ENCODE measurements at places on chromosomes 7 and 10. TPM values are rescaled to one million over a fixed set of nuclear protein-coding genes. Genes with fewer than 3 reads are reported as not detected.

PRR15 gene
- 4.6 TPM for total RNA-seq

POLL gene
- 44.7 TPM for total RNA-seq

PRLHR gene
- total RNA-seq = not detected

GRM3 gene
- total RNA-seq = not detected

- no peak for DNase-seq
These were observed 18.3 kb downstream of the FHIP2A start for GRCh38 chr10:114839901-114840300.

DNA sequence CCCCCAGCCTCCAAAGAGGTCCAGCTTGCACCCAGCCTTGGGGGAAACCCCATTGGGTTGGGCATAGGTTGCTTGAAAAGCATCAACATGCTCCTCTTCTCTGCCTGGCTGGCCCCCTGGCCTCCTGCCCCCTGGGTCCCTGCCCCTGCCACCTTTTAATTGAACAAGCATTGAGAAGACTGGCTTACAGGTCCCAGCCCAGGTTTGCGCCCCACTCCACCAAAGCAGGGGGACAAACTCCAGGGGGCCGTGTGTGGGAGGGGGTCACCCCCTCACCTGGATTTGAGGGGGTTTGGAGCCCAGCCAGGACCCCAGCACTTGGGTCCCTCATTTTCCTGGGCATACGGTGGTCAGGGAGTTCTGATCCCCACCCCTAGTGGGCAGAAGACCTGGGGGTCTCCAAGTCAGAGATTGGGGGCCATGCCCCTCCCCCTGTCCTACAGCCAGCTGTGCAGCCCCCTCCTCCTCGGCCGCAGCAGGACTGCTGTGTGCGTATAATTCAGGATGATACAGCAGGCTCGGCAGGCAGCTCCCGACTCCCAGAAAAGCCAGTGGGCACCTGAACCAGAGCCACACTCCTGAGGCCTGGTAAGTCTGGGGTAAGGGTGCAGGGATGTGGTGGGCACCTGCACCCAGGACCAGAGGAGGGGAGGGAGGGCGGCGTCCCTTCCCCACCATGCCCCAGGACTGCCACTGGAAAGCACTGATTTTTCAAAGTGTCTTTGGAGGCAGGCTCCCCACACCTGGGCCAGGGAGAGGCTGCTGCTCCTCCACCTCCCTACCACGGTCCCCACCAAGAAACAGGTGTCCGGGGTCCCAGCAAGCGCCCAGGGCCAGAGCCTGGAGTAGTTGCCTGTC, 1.7 kb downstream of the ELFN1 start:
- DNase-seq = no peak

GRCh38 chr10:113958631-113959382, 84.9 kb upstream of the ADRB1 start:
- DNase-seq = peak; percentile 63

GRCh38 chr7:26001662-26002244, 150.2 kb upstream of the NFE2L3 start:
- peak; percentile 54 for DNase-seq

DNA sequence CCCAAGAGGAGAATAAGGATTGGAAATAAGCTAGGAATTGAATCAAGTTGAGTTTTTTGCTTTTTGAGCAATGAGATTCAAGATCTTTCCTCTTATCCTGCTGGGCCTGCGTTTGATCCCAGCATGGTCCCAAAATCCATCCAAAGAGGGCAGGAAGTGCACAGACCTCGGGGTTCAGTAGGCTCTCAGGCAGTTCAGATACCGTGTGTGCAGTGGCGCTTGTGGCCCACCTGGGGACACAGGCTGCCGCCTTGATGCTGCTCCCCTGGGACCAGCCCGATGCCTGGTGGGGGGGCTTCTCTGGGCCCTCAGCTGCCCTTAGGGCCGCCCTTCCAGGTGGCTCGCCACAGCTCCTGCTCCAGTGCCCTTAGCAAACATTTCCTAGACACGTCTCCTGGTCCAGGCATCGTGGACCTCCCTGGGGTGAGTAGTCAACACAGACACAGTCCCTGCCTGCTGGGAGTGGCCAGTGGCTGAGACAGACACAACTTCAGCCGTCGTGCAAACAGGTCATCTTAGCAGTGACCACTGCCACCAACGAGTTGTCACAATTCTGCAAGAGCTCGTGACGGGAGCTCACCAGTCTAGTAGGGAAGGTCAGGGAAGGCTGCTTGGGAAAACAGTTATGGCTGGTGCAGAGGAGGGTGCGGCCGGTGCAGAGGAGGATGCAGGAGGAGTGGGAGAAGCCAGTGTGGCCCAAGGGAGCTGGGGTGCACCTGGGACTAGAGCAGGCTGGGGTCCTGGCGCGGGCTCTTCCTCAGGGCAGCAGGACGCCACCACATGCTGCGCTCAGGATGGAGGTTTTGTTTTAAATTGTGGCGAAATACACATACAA, 21.7 kb upstream of the JAKMIP3 start:
- DNase-seq = no peak

GRCh38 chr10:12241810-12242529, 46.0 kb downstream of the CDC123 start:
- peak; percentile 82 for DNase-seq

DNA sequence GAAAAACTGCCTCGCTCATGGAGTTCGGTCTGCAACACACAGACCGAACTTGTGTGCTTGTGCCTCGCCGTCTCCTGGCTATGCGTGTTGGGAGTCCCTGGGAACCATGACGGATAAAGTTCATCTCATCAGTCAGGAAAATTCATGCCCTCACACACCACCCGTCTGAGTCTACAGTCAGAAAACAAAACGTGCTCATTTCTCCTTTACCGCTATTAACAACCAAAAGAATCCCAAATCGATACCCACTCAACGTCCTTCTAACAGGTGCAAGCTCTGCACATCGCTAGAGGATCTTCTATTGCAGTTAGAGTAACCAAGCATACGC, 13.6 kb downstream of the CNPY1 start:
- no peak for DNase-seq

- DNase-seq = no peak
These were observed 516.1 kb downstream of the NRG3 start for GRCh38 chr10:82390866-82391658.

DNA sequence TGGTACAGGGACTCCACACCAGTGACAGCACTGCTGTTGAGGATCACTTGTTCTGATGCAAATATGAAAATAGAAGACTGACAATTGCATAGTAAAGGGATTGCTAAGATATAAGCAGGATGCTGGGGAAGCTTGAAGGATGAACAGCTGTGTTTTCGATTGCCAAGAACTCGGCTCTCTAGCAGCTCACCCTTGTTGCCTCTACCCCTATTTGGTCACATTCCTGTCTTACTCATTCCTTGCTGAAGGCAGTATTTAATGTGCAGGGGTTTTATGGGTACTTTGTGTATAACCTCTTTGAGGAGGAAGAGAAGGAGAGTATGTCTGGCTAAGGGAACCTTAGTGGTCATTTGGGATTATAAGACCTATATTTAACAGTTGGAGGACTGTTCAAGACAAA, 218.8 kb downstream of the AUTS2 start:
- DNase-seq = no peak

- no peak for DNase-seq
These were observed 725.6 kb upstream of the GALNT17 start for GRCh38 chr7:70406186-70406949.

DNA sequence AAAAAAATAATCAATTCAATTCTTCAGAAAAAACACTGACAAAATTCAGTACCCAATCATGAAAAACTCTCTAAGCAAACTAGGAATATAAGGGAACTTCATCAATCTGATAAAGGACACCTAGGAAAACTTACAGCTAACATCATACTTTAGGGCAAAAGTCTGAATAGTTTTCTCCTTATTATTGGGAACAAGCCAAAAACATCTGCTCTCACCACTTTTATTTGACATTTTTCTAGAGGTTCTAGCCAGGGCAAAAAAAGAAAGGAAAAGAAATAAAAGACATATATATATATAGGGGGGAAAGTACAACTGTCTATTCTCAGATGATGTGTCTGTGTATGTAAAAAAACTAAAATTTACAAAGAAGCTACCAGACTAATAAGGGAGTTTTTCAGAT, 19.0 kb downstream of the CDK6 start:
- DNase-seq = no peak

Data from prostate gland (tissue), 2 donors.